ENCODE measurements at places on chromosomes 3 and 15. TPM values are rescaled to one million over a fixed set of nuclear protein-coding genes. Genes with fewer than 3 reads are reported as not detected.

Gene EHD4
- 6.7 TPM for total RNA-seq

Gene UBA7
- 2.2 TPM for total RNA-seq

Gene BUB1B
- total RNA-seq, result 42.8 TPM

Gene CHRNA3
- not detected for total RNA-seq

Gene TRANK1
- 1.9 TPM for total RNA-seq

Gene ILDR1
- not detected for total RNA-seq

Gene TGM5
- total RNA-seq, result not detected

Gene IGSF11
- total RNA-seq, result not detected

Gene CCRL2
- not detected for total RNA-seq

Gene SLC9C1
- total RNA-seq, result not detected

Gene GPR27
- total RNA-seq, result 8.6 TPM

Gene TIPIN
- 22.8 TPM for total RNA-seq

Gene ARL14
- total RNA-seq, result not detected

Gene DUOX2
- total RNA-seq, result 0.02 TPM

Gene WDR49
- total RNA-seq, result not detected

Gene RAB6B
- total RNA-seq, result 0.30 TPM

Gene RETNLB
- total RNA-seq, result not detected

Gene MAP6D1
- total RNA-seq, result 0.72 TPM

Gene MYEF2
- total RNA-seq, result 11.5 TPM

Gene ERICH6
- not detected for total RNA-seq

Gene CD80
- not detected for total RNA-seq

Gene SPATA12
- total RNA-seq, result 0.12 TPM

Gene LMAN1L
- not detected for total RNA-seq

Gene MCTP2
- total RNA-seq, result 0.61 TPM

Gene FBXO40
- not detected for total RNA-seq

Gene HRG
- not detected for total RNA-seq

Gene MNS1
- 1.7 TPM for total RNA-seq

Gene ST8SIA2
- total RNA-seq, result 1.9 TPM

Gene GP9
- total RNA-seq, result not detected

Gene TGM4
- total RNA-seq, result not detected

Gene CFAP92
- total RNA-seq, result 0.42 TPM

Gene RTP3
- not detected for total RNA-seq

Gene FBN1
- total RNA-seq, result 9.9 TPM

Gene DIS3L
- total RNA-seq, result 33.3 TPM

Gene OXTR
- total RNA-seq, result 0.23 TPM

Gene COL8A1
- 179 TPM for total RNA-seq

Gene GOLGA6L9
- 3.8 TPM for total RNA-seq

Gene C2CD4A
- 0.63 TPM for total RNA-seq

Gene SLC2A2
- not detected for total RNA-seq

Gene ADAMTS7
- total RNA-seq, result 2.1 TPM

Gene SUSD5
- 2.0 TPM for total RNA-seq

Gene SIDT1
- not detected for total RNA-seq

Gene HRH1
- 4.5 TPM for total RNA-seq
